ENCODE measurements at places on chromosomes 7 and 10. TPM values are rescaled to one million over a fixed set of nuclear protein-coding genes. Genes with fewer than 3 reads are reported as not detected.
A peak's percentile ranks its signal among the peaks of the same experiment; 100 is the strongest.

- H3K4me1 ChIP-seq = no peaks in the 10 kb centered on the region
- DNase-seq = no peak
- no peaks in the 10 kb centered on the region for H3K36me3 ChIP-seq
- no peak overlapping the region for H3K27ac ChIP-seq
- H3K4me3 ChIP-seq = no peak overlapping the region
- no peaks in the 10 kb centered on the region for H3K27me3 ChIP-seq
Observed at GRCh38 chr7:91421018-91421417, 156.8 kb downstream of the FZD1 start.

DNA sequence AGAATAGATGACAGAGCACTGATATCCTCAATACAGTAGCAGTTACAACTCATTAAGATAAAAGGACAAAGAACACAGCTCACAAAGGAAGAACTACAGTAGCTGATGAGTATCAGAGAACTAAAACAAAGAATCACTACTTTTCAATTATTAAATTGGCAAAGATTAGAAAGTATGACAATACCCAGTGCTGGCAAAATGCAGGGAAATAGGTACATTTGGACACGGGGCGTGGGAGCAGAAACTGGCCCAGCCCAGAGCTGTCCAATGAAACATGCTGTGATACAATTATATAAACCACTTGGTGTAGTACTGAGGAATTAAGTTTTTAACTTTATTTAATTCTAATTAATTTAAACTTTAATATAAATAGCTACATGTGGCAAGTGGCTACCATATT lies 226.3 kb downstream of the MLLT10 start:
- H3K4me3 ChIP-seq = no peak overlapping the region
- H3K4me1 ChIP-seq = no peaks in the 10 kb centered on the region
- no peaks in the 10 kb centered on the region for H3K36me3 ChIP-seq
- no peaks in the 10 kb centered on the region for H3K27me3 ChIP-seq
- H3K27ac ChIP-seq = no peak overlapping the region

DNA sequence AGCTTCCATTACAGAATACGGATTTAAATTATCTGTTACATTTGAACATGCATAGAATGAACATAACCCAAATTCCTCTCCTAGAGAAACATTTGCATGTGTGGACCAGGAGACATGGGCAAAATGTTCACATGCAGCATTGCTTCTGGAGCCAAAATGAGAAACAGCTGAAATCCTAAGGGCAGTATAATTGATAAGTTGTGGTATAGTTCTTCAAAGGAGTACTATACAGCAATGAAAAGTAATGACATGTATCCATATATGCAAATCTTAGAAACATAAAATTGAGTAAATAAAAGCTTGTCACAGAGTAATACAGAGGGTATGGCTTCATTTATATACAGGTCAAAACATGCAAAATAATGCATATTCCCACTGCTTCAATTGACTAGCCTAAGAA lies 77.1 kb downstream of the RAB11FIP2 start:
- H3K4me1 ChIP-seq = no peaks in the 10 kb centered on the region
- H3K4me3 ChIP-seq = no peak overlapping the region
- no peak overlapping the region for H3K27ac ChIP-seq
- DNase-seq = no peak
- no peaks in the 10 kb centered on the region for H3K27me3 ChIP-seq

The TMEM196 gene
- not detected for total RNA-seq

- H3K4me1 ChIP-seq = peaks cover 49% of the 10 kb centered on the region
- DNase-seq = no peak
- no peak overlapping the region for H3K4me3 ChIP-seq
- no peak overlapping the region for H3K27ac ChIP-seq
- H3K36me3 ChIP-seq = no peaks in the 10 kb centered on the region
Observed at GRCh38 chr7:51138123-51139085, 178.2 kb downstream of the COBL start.

DNA sequence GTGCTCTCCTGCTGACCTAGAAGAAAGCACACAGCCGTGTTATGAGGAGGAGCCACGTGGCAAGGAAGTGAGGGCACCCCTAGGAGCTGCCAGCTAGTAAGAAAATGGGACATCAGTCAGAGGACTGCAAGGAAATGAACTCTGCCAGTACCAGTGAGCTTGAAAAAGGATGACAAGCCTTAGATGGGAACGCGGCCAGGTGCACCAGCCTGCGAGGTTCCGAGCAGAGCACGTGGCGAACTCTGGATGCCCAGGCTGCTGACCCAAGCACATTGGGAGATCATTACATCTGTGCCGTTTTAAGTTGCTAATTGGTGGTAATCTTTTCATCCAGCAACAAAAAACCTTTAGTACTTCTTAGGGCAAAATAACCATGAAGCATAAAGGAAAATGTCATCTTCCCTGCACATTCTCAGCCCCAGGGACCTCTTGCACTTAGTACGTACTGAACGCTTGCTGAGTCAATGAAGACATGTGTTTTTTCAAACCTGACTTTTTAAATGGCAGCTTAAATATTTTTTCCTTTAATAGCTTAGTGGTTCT lies 69.4 kb downstream of the AMZ1 start:
- H3K27ac ChIP-seq = peak overlapping the region; percentile 56
- H3K27me3 ChIP-seq = no peaks in the 10 kb centered on the region
- no peak for DNase-seq
- H3K36me3 ChIP-seq = no peaks in the 10 kb centered on the region

GRCh38 chr7:908159-908581 lies 31.8 kb downstream of the GET4 start:
- H3K36me3 ChIP-seq = no peaks in the 10 kb centered on the region
- peaks cover 9% of the 10 kb centered on the region for H3K27me3 ChIP-seq
- H3K4me3 ChIP-seq = no peak overlapping the region

The LRRD1 gene
- total RNA-seq = not detected

The ZNF239 gene
- 2.3 TPM for total RNA-seq

GRCh38 chr10:128808921-128809440 lies 658.1 kb upstream of the MGMT start:
- no peaks in the 10 kb centered on the region for H3K36me3 ChIP-seq
- H3K27ac ChIP-seq = no peak overlapping the region
- no peak for DNase-seq

The GATA3 gene
- not detected for total RNA-seq

DNA sequence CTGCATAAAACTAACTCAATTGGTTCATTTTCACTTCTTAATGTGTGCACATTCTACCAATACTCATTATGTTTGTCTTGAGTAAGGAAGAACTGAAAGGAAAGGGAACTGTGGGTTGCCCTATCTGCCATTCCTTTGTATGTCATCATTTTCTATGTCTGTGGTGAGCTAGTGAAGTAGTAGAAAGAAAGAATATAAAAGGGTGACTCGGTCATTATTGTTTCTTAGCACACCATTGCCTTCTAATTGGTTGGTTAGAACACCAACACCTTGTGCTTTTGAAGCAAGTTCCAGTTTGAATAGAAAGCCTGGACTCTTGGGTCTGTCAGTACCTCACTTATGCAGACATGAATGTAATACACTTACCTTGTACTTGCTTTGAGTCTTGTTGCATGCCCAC lies 64.3 kb upstream of the MDFIC start:
- no peaks in the 10 kb centered on the region for H3K27me3 ChIP-seq
- H3K4me1 ChIP-seq = no peaks in the 10 kb centered on the region
- no peak for DNase-seq
- H3K27ac ChIP-seq = no peak overlapping the region

- no peak overlapping the region for H3K4me3 ChIP-seq
- DNase-seq = no peak
- no peaks in the 10 kb centered on the region for H3K36me3 ChIP-seq
- peak overlapping the region; percentile 56 for H3K27ac ChIP-seq
- no peaks in the 10 kb centered on the region for H3K27me3 ChIP-seq
- peaks cover 38% of the 10 kb centered on the region for H3K4me1 ChIP-seq
Observed at GRCh38 chr7:94400022-94400421, 5.3 kb downstream of the COL1A2 start.

The TRIM73 gene
- not detected for total RNA-seq

DNA sequence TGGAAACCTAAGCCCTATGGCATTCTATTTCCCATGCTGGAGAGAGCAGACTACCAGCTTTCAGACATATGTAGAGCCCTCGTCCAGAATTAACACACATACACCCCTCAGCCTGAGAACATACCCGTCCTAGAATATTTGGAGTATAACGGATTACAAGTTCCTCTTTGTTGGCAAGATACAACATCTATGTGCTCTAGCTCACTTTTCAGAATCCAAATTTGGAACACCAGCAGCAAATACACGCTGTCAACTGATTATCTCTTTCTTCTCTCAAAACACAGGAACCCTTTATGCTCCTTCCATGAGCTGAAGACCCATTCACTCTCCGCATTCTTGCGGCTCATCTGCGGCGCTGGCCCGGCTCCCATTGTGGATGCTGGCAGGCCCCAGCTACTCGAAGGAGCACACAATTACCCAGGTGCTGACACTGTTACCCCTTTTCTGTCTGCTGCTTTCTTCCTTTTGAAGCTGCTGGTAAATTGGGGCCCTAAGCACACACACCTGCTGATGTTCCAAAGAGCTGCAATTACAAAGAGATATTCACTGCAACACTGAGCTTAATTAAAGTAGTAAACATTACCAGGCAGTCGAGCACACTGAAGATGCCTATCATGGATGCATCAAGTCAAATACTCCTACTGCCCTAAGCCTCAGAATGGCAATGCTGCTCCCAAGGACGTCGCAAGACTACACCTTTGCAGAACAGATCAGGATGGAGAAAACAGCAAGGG lies 70.0 kb downstream of the VOPP1 start:
- no peaks in the 10 kb centered on the region for H3K27me3 ChIP-seq
- no peak overlapping the region for H3K27ac ChIP-seq
- no peak overlapping the region for H3K4me3 ChIP-seq
- no peak for DNase-seq

GRCh38 chr7:47739891-47740290 lies 158.0 kb upstream of the TNS3 start:
- no peak overlapping the region for H3K4me3 ChIP-seq
- no peak overlapping the region for H3K27ac ChIP-seq
- H3K36me3 ChIP-seq = no peaks in the 10 kb centered on the region
- DNase-seq = no peak
- H3K4me1 ChIP-seq = no peaks in the 10 kb centered on the region

The SFRP4 gene
- not detected for total RNA-seq

DNA sequence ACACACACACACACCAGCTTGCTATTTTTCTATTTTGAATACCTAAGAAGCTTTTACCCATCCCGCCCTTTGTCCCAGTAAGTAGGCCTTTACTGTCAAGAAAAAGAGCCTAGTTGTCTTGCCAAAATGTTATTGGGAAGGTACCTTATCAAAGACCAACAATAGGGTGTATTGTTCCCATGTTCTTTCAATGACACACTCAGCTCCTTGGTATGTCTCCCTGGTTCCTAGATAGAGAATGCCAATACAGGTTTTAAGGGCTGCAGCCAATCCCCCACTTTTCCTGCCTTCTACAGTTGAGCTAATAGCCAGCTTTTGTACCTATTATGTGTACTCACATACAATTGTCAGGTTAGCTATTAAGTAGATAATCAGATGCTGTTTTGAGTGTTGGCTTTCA lies 92.0 kb upstream of the LRRTM3 start:
- H3K4me3 ChIP-seq = no peak overlapping the region
- H3K27me3 ChIP-seq = no peaks in the 10 kb centered on the region
- H3K36me3 ChIP-seq = no peaks in the 10 kb centered on the region
- no peak overlapping the region for H3K27ac ChIP-seq

- no peaks in the 10 kb centered on the region for H3K4me1 ChIP-seq
- no peaks in the 10 kb centered on the region for H3K27me3 ChIP-seq
- DNase-seq = no peak
- no peak overlapping the region for H3K4me3 ChIP-seq
- no peak overlapping the region for H3K27ac ChIP-seq
- no peaks in the 10 kb centered on the region for H3K36me3 ChIP-seq
Observed at GRCh38 chr7:41247143-41247865, 455.6 kb downstream of the INHBA start.

DNA sequence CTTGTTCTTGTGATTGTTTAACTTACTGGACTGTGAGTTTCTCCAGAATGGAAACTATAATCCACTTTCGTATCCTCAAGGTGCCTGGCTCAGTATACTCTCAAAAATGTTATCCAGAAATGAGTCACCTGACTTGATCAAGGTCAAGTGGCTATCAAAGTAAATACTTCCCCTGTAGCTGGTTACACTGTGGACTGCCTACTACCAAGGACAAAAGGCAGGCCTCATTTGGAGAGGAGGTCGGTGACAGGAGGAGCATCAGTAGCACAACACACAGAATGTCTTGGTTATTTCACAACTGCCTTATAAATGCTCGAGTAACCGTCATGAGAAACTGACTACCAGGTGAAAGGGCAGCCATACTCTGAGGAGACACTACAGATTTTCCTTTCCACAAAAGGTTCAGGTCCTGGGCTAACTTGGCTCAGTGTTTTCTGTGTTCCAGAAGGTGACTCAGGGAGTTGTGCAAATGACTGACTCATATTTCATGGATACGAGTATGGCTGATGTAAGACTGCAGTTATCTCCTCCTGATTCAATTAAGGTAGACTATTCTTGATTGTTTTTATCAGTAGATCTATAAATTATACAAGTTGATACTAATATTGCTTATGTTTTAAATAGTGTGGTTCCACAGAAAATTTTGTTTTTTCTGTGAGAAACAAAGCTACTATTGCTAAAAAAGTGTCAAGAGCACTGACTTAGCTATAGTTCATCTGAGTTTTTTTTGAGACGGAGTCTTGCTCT lies 4.2 kb upstream of the CCNY start:
- no peak for DNase-seq
- H3K27me3 ChIP-seq = no peaks in the 10 kb centered on the region
- H3K36me3 ChIP-seq = no peaks in the 10 kb centered on the region
- H3K4me3 ChIP-seq = no peak overlapping the region
- peak overlapping the region; percentile 18 for H3K27ac ChIP-seq
- peaks cover 19% of the 10 kb centered on the region for H3K4me1 ChIP-seq

DNA sequence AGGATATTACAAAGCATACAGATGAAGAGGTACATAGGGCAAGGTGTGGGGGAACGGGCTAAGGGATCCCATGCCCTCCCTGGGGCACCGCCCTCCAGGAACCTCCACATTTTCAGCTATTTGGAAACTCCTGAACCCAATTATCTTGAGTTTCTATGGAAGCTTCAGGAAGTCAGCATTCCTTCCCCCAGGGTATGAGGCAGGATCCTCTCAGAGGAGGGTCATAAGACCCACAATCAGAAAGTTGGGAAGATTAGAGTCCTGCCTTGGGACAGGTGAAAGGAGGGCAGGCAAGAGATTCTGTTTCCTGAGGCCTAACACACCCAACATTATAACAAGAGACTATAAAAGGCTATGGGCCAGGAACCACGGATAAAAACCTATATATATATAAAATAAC lies 98.0 kb downstream of the RALA start:
- no peaks in the 10 kb centered on the region for H3K27me3 ChIP-seq
- DNase-seq = no peak
- no peaks in the 10 kb centered on the region for H3K36me3 ChIP-seq
- H3K4me3 ChIP-seq = no peak overlapping the region

The FGL2 gene
- 16.4 TPM for total RNA-seq

The NYAP1 gene
- 0.57 TPM for total RNA-seq

DNA sequence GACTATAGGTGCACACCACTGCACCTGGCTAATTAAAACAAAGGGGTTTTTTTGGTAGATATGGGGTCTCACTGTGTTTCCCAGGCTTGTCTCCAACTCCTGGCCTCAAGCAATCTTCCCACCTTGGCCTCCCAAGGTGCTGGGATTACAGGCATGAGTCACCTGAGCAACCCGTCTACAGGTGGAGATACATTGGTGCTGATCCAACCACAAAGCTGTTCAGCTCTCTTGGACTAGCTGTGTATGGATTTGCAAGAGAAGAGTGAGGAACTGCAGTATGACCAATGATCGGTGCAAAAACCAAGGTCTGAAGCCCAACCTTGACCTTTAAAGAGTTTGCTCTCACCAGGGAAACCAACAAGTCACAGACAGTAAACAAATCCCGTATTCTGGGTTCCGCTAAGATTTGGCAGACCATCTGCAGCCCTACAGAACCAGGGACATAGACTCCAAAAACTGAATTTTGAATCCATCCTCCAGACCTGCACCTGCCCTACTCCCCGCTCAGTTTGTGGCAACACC lies 18.9 kb downstream of the EPHB4 start:
- H3K27ac ChIP-seq = no peak overlapping the region
- no peaks in the 10 kb centered on the region for H3K27me3 ChIP-seq
- H3K4me3 ChIP-seq = no peak overlapping the region
- no peak for DNase-seq

The TEX36 gene
- not detected for total RNA-seq

Measured in esophagus squamous epithelium (tissue), 5 donors.